ENCODE measurements at places on chromosomes 4 and X.

DNA sequence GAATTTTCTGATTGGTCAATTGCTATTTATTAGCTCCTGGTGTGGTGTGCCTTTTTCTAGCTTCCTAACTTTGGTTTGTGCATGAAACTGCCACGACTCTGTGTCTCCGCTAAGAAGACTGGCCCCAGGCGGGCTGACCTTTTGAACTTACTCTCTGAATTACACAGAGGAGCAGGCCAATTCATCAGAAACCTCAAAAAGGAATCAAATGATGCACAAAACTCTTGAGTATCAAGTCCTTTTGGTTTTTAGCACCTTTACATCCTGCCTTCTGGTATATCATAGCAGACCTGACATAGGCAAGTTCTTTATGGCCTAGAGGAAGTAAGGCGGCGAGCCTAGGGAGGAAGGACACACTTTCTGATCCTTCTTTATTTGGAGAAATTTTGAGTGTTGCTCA, 17.6 kb downstream of the TKTL1 start:
- no peak for DNase-seq

GRCh38 chrX:11450354-11450753, 157.1 kb downstream of the AMELX start:
- DNase-seq: no peak

- no peak for DNase-seq
These were observed 232.5 kb upstream of the POF1B start for GRCh38 chrX:85611926-85612325.

- DNase-seq: no peak
These were observed 714.5 kb downstream of the CCSER1 start for GRCh38 chr4:90841676-90842075.

- DNase-seq: no peak
These were observed 31.3 kb downstream of the JADE1 start for GRCh38 chr4:128840711-128841318.

GRCh38 chr4:173039617-173040577, 128.7 kb upstream of the GALNT7 start:
- DNase-seq: no peak

DNA sequence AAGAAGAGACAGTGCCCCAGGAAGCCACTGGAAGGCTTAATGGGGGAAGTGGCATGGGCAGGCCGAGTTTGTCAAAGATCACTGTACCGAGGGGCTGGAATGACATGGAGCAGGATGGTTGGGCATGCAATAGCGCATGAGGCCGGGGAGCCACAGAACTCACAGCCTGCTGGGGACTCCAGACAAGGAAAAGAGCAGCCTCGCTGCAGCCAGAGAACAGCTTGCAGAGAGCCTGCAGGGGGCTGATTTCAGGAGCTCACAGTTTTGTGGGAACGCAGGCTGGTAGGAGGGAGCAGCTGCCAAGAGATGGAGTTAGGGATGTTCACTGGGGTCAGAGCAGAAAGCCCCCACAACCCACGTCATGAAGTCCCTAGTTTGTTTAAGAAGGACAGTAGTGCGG, 45.4 kb downstream of the STOX2 start:
- DNase-seq: no peak

DNA sequence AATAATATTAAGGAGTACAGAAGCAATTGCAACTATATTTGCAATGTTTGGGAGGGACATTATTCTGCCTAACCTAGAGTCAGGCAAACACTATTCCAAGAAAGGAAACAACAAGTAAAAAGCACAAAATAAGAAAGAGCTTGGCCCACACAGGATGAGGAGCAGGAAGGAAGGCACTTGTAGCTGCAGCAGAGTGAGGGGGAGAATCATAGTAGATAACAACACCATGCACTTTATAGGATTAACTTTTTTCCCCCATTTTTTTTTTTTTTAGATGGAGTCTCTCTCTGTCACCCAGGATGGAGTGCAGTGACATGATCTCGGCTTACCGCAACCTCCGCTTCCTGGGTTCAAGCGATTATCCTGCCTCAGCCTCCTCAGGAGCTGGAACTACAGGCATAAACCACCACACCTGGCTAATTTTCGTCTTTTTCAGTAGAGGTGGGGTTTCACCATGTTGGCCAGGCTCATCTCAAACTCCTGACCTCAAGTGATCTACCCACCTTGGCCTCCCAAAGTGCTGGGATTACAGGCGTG, 10.3 kb upstream of the JCHAIN start:
- DNase-seq: no peak

- DNase-seq: no peak
These were observed 1235.3 kb downstream of the FSTL5 start for GRCh38 chr4:160928482-160928881.

DNA sequence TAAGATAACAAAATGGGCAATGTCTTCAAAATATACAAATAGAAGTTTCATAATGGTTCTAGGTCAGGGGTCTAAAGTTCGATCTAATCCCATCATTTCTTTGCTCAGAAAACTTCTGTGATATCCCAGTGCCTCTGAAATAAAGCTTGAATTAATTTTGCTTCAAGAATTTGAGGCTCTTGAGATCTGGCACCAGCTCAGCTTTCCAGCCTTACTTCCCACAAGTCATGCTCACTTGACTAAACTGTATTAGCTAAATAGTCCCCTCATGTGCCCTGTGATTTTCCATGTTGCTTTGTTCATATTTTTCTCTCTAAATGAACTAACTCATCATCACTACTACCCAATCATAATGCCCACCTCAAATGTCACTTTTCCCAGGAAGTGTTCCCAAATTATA, 50.8 kb upstream of the MBNL3 start:
- DNase-seq: no peak

DNA sequence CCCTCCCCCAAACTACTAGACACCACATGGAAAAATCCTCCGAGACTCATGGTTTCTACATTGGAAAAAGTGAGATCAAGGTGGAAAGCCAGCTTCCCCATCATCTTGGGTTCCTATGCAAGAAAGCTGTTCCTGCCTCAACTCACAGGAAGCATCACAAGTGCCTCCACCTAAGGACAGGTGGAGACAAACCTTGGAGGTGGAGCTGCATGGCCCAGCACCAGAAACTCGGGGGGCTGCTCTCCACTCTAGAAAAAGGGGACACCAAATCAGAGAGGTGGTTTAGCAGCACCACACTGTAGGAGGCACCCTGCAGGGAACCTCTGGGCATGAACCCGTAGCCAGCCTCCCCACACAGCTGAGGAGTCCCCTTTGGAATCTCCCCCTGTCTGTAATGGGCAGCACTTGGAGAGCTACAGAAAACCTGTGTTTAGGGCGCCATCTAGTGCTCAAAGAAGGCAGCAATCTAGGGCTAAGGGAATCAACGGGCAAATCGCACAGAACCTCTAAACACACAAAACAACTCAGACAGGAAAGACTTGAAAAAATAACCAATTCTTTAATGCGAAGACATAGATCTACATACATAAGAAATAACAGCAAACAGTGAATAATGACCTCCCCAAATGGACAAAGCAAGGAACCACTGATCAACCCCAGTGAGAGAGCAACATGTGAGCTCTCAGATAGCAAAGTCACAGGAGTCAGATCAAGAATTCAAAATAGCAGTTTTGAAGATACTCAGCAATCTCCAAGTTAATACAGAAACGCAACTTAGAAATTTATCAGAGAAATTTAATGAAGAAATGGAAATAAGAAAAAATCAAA, 37.0 kb upstream of the ZBTB33 start:
- peak; percentile 35 for DNase-seq

DNA sequence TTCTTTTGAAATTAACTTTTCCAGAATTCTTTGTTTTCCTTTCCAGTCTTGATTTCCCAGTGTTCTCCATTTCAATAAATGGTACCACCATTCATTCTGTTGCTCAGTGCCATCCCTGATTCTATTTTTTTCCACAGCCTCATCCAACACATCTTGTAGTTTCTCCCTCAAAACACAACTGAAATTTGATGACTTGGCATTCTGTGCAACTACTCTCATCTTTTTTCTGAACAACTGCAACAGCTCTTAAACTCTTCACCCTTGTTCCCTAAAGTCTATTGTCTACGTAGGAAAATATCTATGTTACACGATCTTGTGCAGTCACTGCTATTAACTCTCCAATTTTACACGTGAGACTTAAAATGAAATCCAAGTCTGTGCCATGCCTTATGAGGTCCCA, 40.5 kb downstream of the MAP9 start:
- DNase-seq: no peak

DNA sequence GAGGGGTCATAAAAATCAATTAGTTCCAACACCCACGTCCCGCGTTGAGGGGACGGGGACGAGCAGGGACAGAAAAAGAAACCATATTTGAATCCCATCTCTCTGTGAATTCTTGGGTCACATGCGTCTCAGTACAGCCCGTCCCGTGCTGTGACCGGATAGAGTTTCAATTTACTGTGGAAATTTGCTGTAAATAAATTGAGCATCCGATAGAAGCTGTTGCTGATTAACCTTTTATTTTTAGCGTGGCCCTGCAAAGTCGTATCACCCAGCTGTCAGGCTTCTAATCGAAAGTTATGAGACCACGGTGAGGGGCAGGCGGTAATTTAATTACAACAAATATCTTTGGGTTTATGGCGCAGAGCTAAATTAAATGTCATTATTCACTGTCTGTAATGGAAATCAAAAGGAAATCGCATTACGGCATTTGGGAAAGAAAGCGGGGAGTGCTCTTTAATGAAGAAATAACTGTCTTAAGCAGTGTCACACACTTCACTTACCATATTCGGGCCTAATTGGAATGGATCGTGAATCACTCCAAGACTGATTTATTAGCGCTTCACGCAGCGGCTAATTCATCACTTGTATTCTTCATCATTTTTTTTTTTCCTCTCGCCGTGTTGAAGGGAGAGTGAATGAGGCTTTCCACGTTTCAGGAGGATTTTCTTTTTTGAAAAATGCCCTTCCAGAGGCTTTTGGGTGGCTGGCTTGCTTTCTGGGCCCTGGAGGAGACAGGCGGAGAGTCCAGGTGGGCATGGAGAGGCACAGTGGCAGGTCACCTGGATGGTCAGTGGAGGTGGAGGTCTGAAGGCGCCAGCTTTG, 7.3 kb downstream of the SHOX start:
- DNase-seq: no peak

DNA sequence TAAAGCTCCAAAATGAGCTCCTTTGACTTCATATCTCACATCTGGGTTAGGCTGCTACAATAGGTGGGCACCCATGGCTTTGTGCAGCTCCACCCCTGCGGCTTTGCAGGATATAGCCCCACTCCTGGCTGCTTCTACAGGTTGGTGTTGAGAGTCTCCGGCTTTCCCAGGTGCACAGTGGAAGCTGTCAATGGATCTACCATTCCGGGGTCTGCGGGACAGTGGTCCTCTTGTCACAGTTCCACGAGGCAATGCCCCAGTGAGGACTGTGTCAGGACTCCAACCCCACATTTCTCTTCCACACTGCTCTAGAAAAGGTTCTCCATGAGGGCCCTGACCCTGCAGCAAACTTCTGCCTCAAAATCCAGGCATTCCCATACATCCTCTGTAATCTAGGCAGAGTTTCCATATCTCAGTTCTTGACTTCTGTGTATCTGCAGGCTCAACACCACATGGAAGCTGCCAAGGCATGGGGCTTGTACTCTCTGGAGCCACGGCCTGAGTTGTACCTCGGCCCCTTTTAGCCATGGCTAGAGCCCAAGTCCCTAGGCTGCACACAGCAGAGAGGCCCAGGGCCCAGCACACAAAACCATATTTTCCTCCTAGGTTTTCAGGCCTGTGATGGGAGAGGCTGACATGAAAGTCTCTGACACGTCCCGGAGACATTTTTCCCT, 342.8 kb downstream of the FAM47B start:
- DNase-seq: no peak

- no peak for DNase-seq
These were observed 2.5 kb downstream of the GPM6A start for GRCh38 chr4:175809402-175810072.

GRCh38 chr4:75003979-75004378, 71.1 kb downstream of the PARM1 start:
- DNase-seq: no peak

GRCh38 chr4:173434231-173434630, 35.3 kb upstream of the SCRG1 start:
- no peak for DNase-seq

- no peak for DNase-seq
These were observed 85.7 kb upstream of the TBL1X start for GRCh38 chrX:9378980-9379696.

GRCh38 chr4:52566136-52567031, 92.7 kb downstream of the USP46 start:
- no peak for DNase-seq

GRCh38 chr4:117699595-117699994, 334.7 kb upstream of the NDST3 start:
- no peak for DNase-seq

- peak; percentile 80 for DNase-seq
These were observed 452 bp upstream of the GK start for GRCh38 chrX:30652527-30653414.

- no peak for DNase-seq
These were observed 125.8 kb upstream of the RXFP1 start for GRCh38 chr4:158395889-158396288.

- DNase-seq: no peak
These were observed 240.1 kb downstream of the FRAS1 start for GRCh38 chr4:78297116-78297800.

- DNase-seq: no peak
These were observed 171.8 kb downstream of the TLL1 start for GRCh38 chr4:166044871-166045270.

DNA sequence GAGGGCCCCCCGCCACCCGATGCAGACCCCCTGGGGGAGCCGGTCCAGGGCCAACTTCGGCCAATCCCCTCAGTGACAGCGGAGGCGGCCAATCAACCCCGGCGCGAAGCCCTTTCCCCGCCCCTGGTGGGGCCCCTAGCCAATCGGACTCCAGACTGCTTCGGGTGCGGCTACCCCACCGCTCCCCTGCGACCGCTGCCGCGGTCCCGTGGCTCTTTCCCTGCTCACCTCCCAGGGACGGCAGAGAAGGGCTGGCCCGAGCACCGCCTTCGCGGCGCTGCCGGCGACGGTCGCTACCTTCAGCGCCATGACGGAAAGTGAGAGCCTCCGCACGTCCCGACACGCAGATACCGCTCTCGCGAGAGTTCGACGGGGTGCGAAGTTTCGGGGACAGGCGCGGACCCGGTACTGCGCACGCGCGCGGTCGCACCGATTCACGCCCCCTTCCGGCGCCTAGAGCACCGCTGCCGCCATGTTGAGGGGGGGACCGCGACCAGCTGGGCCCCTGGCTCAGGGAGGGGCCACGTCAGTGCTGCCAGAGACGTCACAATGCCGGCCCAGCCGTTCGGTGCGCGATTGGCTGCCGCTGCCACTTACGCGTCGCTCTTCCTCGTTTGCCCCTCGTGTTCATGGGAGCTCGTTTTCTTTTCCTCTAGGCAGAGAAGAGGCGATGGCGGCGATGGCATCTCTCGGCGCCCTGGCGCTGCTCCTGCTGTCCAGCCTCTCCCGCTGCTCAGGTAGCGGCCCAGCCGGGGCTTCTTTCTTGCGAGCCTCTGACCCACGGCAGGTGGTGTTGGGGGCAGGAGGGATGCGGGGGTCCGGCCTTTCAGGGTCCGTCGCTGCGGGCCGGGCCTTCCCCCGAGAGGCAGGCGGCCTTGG, at the start of the genes IDH3G and SSR4:
IDH3G (minus strand) TSS at position 358 of the 879 bp plus-strand sequence; CDS start at position 309, 49 bp downstream.
SSR4 (plus strand) TSS at position 651 of the 879 bp plus-strand sequence; CDS start at position 671, 20 bp downstream.
- peak; percentile 88 for DNase-seq

Data from stimulated activated CD4-positive, alpha-beta T cell treated with anti-CD3 and anti-CD28 coated beads, Interleukin-1b, Interleukin-23, amount 100 ng/mL, for 1 hour (primary cell).